Stimulated activated CD8-positive, alpha-beta memory T cell treated with anti-CD3 and anti-CD28 coated beads, Interleukin-4, amount 100 ng/mL, for 48 hours (primary cell): ENCODE measurements at places on chromosomes 6 and 20.

DNA sequence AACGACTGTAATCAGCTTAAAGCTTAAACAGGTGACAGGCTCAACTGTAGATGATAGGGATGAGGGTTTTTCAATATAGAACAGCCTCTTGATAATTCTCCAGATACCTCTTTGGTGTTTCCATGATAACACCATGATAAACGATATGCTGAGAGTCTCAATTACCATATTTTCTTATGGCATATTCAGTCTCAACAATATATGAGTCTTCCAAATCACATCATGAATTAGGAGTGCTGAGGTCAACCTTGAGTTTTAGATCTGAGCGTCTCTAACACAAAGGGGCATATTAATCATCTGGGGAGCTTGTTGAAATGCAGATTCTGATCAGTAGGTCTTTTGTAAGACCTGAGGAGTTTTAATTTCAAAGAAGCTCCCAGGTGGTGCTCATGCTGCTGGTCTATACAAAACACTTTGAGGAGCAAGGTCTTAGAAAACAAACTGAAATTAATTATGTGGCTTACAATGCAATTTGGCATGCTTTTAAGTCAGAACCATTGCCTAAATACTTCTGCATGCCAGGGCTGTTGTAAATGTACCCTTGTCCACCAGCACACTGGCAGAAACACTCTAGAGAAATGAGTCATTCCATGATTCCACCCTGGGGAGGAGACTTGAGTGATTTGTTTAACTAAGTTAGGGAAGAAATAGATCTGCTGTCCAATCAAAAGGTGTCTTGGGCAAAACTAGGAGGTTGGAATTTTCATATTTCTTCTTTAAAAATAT, 49.6 kb downstream of the PTCHD4 start:
- no peak for DNase-seq

DNA sequence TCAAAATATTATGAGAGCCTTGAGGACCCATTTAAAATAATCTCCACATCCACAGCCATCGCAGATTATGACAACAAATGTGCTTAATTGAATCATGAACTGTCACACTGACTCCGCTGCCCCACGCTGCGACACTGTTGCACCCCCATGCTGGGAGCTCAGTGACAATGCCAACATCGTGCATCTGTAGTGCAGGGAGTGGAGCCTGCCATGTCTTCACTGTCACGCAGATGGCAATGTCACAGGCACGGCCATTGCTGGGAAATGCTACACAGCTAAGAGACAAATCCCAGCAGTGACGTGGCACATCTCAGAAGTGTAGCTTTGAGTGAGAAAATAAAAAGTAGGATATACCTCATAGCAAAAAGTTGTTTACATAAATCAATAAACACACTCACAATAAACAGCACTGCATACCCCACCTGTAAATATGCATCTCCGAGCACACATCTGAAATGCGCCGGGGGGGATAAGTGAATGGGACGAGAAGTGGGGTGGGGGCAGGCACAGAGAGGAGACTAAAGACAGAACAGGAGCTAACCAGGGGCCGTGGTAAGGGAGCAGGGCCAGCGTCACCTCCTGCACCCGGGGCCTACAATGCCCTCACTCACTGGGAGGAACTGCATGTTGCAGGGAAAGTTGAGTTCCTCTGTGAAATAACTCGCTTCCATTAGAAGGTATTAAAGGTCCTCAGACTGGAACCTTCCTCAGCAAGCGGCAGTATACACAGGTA, 349.9 kb downstream of the THBS2 start:
- DNase-seq, result no peak

DNA sequence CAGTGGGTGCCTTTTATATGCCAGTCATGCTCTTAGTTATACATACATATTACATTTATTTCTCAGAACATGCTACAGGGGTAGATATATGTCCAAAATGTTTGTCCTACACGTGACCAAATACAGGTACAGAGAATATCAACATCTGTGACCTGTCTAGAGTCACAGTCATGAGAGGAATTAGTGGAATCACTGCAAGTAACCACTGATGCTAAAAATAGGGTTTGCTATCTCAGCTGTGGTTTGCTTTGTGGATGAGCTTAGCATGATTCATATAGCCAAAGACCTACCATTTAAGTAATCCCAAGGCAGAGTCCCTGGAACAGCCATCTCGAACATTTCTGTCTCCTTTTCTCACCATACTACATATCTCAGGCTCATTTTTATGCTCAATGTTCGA, 32.3 kb downstream of the GSTA3 start:
- no peak for DNase-seq

GRCh38 chr6:81561071-81561564, 191.4 kb downstream of the TENT5A start:
- no peak for DNase-seq

DNA sequence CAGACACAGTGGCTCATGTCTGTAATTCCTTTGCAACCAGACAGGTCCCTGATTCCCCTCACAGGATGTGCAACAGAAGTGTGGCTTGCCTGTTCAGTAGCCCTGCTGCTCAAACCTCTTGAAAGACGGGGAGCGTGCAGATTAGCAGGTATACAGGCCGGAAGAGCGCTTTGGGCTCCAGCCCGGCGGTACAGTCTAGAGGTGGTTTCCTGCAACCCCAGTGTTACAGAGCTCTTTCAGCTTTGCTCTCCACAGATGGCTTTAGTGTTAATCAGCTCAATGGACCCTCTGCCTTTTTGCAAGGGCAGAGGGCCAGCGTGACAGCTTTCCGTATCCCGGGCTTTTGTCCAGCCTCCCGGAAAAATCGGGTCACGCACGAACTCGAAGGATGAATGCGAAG, 67.2 kb upstream of the TNFRSF21 start:
- no peak for DNase-seq
